Aorta (tissue), 5 donors: ENCODE measurements at places on chromosomes 3 and 15. TPM values are rescaled to one million over a fixed set of nuclear protein-coding genes. Genes with fewer than 3 reads are reported as not detected.

DNA sequence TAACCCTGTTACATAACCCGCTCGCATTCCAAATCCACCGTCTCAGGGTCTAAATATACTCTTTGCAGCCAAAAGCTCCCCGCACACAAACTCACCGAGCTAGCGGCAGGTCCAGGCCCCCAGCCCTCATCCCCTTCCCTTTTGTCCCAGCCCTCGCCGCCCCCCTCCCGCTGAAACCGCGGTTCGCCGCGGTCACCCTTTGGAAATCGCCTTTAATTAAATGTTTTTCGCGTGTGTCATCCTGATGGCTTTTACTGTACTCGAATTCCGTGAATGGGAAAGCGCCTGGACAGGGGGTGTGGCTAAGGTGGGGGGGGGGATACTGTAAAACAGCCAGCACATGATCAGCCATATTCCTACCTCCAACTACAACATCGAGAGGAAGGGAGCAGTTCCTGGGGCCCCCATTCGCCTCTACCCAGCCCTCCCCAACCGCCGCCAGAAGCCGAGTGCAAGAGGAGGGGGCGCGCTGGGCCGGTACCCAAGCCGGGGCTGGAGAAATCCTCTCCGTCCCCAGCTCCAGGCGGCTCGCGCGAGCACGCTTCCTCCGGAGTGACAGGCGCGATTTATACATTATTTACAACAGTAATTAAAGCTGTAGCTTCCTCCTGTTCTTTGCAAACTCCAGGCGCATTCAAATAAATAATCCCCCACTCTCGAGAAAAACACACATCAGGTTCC is 1.7 kb downstream of the RORA start:
- DNase-seq, result peak; percentile 80

- DNase-seq, result no peak
These were observed 37.0 kb downstream of the ITGB5 start for GRCh38 chr3:124850212-124850611.

- DNase-seq, result no peak
These were observed 181.4 kb upstream of the UBE2E1 start for GRCh38 chr3:23624305-23624704.

Gene PP2D1
- not detected for total RNA-seq

Gene SLC12A1
- total RNA-seq, result 0.81 TPM

Gene TMOD3
- total RNA-seq, result 57.3 TPM
